ENCODE measurements at places on chromosomes 2 and 18. TPM values are rescaled to one million over a fixed set of nuclear protein-coding genes. Genes with fewer than 3 reads are reported as not detected.

GRCh38 chr18:50849419-50849821, 29.5 kb upstream of the ME2 start:
- DNase-seq = no peak
- H3K36me3 ChIP-seq = no peaks in the 10 kb centered on the region
- H3K4me1 ChIP-seq = no peaks in the 10 kb centered on the region
- H3K27me3 ChIP-seq = no peaks in the 10 kb centered on the region
- H3K4me3 ChIP-seq = no peak overlapping the region

RAB31 gene
- 114 TPM for total RNA-seq

GRCh38 chr2:48792030-48792429, 36.5 kb upstream of the LHCGR start:
- H3K4me1 ChIP-seq = no peaks in the 10 kb centered on the region
- H3K4me3 ChIP-seq = no peak overlapping the region
- no peak overlapping the region for H3K27ac ChIP-seq
- H3K27me3 ChIP-seq = no peaks in the 10 kb centered on the region

DNA sequence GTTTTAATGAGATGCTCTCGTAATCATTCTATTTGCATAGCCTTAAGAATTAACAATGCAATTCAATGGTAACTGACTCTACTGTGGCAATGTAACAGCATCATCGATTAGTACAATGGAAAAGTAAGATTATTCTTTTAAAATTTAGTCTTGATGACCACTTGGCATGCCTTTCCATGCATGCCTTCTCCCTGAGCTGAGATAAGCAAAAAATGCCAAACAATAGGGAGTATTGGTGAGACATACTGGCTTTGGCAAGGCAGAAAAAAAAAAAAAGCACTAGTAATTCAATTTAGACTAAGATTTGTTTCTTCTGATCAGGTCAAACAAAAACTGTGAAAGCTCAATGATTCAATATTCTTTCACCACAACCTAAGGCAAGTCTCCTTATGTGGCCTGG, 110.8 kb upstream of the TRIB2 start:
- no peaks in the 10 kb centered on the region for H3K4me1 ChIP-seq
- no peaks in the 10 kb centered on the region for H3K27me3 ChIP-seq

GRCh38 chr18:23504720-23505119, 1.4 kb downstream of the RMC1 start:
- peaks cover 8% of the 10 kb centered on the region for H3K4me1 ChIP-seq
- H3K36me3 ChIP-seq = peaks cover 16% of the 10 kb centered on the region
- no peaks in the 10 kb centered on the region for H3K27me3 ChIP-seq
- H3K27ac ChIP-seq = peak overlapping the region; percentile 52
- no peak for DNase-seq

GRCh38 chr2:99336804-99337112, 431 bp upstream of the EIF5B start:
- no peak for DNase-seq
- H3K27me3 ChIP-seq = no peaks in the 10 kb centered on the region
- peak overlapping the region; percentile 98 for H3K27ac ChIP-seq
- peak overlapping the region; percentile 68 for H3K4me3 ChIP-seq

DNA sequence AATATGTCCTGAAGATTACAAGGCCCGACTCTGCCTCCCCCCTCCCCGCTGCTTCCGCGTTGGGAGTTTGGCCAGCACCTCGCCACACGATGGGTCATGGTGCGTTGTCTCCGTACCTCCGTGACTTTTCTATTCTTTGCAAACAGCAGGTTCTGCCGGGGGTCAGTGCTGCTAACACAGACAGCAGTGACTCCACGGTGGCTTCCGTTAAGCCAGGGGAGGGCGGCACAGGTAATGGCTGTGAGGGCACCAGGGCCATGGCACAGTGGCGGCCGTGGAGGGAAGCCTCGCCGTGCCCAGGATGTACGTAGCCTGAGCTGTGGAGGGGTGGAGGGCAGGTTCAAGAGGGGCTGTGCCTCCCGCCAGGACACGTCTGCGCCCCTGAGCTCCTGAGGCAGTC, 115.5 kb downstream of the NFATC1 start:
- H3K4me3 ChIP-seq = no peak overlapping the region
- H3K36me3 ChIP-seq = no peaks in the 10 kb centered on the region
- no peak overlapping the region for H3K27ac ChIP-seq
- H3K27me3 ChIP-seq = no peaks in the 10 kb centered on the region
- DNase-seq = peak; percentile 6

DNA sequence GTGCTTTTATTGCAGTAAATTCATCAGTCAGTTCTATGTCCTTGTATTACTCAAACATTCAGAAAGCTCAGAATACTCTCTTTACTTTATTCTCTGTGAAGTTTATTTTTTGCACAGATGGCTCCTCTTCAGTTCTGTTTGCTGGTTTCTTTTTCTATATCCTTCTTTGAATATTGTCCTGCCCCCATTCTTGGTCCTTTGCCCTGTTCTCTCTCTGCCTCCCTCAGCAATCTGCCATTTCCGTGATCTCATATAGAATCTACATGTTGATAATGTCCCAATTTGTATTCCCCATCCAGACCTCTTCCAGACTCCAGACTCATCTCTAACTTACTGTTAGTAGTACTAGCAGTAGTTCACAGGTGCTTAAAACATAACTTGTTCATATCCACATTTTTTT, 102.6 kb downstream of the HNMT start:
- H3K36me3 ChIP-seq = no peaks in the 10 kb centered on the region
- H3K4me3 ChIP-seq = no peak overlapping the region
- H3K27me3 ChIP-seq = no peaks in the 10 kb centered on the region
- no peak overlapping the region for H3K27ac ChIP-seq

TMEM178A gene
- 2.5 TPM for total RNA-seq

DNA sequence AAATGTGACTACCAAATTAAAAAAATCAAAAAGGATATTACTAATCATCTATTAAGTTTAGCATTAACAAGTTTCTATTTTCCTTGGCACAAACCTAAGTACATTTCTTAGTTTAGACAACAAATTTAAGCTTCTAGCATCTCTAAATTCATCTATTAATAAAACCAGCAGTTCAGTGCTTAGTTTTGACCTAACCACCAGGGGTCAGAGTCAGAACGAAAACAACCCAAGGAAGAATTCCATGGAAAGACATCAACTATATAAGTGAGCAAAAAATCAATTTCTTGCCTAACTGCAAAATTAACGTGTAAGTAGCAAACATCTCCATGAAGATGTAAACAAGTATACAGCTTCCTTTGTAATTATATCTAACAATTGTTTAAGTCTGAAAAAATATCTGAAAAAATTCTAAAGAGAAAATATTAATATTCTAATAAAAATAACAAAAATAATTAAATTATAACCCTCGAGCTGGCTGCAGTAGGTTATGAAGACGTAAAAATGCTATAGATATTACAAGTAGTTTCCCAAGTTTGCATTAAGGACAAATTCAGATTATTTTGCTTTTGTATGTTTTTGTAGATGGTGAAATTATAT, 83.7 kb downstream of the CERKL start:
- no peak overlapping the region for H3K4me3 ChIP-seq
- no peaks in the 10 kb centered on the region for H3K27me3 ChIP-seq
- H3K4me1 ChIP-seq = no peaks in the 10 kb centered on the region

HK2 gene
- total RNA-seq = 43.1 TPM

GRCh38 chr18:4353853-4354418, 101.2 kb downstream of the DLGAP1 start:
- DNase-seq = no peak
- H3K36me3 ChIP-seq = no peaks in the 10 kb centered on the region
- H3K4me3 ChIP-seq = no peak overlapping the region
- no peaks in the 10 kb centered on the region for H3K4me1 ChIP-seq

DNA sequence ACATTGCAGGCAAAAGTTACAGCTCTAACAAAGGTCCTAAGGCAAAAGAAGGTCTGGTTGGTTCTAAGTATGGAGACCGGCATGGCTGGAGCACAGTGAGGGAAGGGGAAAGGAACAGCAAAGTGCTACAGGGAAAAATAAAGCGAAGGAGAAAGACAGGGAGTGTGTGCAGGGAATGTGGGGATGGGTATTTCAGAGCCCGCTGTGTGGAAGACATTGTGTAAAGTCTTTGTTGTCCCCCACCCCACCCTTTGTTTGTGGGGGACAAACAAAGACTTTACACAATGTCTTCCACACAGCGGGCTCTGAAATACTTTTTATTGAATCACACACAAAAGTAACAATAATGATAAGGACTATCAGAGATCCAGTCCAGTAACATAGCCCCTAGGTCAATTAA, 28.9 kb upstream of the C2orf15 start:
- H3K36me3 ChIP-seq = no peaks in the 10 kb centered on the region
- DNase-seq = no peak
- no peak overlapping the region for H3K4me3 ChIP-seq
- H3K27ac ChIP-seq = no peak overlapping the region
